ENCODE measurements at places on chromosomes 6 and 20.

- H3K4me3 ChIP-seq: no peak overlapping the region
- DNase-seq: no peak
- no peaks in the 10 kb centered on the region for H3K4me1 ChIP-seq
- no peak overlapping the region for H3K27ac ChIP-seq
- no peaks in the 10 kb centered on the region for H3K36me3 ChIP-seq
- no peaks in the 10 kb centered on the region for H3K27me3 ChIP-seq
These were observed 229.3 kb downstream of the GRM1 start for GRCh38 chr6:146258206-146258605.

DNA sequence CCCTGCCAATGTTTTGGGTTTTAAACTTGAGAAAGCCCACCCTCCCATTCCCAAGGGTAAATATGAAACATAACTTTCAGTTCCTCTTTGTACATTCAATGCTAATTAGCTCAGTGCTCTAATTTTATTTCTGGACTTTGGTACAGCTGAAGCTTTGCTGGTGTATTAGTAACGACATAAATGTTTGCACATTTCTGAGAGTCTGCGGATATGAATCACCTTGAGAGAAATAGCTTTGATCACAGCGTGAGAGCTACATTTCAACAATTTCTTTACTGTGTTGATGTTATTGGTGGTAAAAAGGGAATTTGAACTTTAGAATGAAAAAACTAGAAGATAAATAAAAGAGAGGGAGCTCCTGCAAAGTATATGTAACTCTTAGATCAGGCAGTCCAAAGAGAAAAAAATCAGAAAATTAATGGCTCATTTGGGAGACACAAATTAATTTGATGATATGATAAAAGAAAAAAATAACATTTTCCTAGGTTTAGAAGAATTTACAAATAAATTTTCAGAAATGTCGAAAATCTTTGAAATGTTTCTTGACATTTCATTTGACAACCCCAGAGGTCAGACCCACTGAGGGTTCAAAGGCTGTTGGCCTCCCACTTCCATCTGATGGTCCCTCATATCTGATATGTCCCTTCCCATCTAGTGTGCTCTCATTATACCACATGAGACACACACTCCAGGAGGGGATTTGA, 38.5 kb upstream of the CAP2 start:
- no peaks in the 10 kb centered on the region for H3K27me3 ChIP-seq
- H3K36me3 ChIP-seq: no peaks in the 10 kb centered on the region
- no peak overlapping the region for H3K27ac ChIP-seq
- no peak overlapping the region for H3K4me3 ChIP-seq
- H3K4me1 ChIP-seq: no peaks in the 10 kb centered on the region
- DNase-seq: no peak

DNA sequence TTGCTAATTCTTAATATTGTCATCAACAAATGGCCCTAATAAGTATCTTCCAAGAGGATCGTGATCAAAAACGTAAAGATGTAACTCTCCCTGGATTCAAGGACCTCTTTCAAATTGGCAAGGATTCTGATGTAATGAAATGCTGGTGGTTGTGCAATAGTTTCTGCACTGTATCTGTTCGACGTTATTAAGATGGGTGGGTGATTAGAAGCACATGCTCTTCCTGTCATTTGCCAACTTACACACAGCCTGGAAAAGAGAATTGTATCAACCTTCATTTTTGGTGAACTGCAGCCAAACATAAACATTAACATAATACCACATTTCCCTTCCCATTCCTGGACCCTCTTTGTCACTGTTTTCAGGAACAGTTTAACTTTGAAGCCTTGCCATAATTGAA, 9.8 kb downstream of the FOXQ1 start:
- H3K36me3 ChIP-seq: no peaks in the 10 kb centered on the region
- no peaks in the 10 kb centered on the region for H3K27me3 ChIP-seq
- DNase-seq: no peak
- H3K4me3 ChIP-seq: no peak overlapping the region
- H3K27ac ChIP-seq: no peak overlapping the region
- H3K4me1 ChIP-seq: no peaks in the 10 kb centered on the region

DNA sequence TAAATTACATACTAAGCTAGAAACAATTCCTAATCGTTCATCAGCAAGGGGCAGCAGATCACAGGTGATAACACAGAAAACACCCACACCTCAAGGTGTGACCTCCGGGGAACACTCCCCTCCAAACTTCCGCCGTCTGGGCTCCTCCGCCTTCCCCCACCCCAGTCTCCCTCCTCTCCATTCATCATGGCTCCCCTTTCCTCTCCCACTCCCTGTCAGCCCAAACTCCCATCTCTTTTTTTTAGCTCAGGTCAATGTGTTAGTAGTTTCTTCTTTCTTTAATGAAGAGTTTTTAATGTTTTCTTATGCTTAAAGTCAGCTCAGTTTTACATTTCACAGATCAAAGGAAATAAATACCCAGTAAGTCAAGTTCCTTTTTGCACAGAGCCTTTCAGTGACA, 20.7 kb downstream of the CNKSR3 start:
- no peaks in the 10 kb centered on the region for H3K4me1 ChIP-seq
- DNase-seq: no peak
- no peaks in the 10 kb centered on the region for H3K36me3 ChIP-seq
- H3K27me3 ChIP-seq: no peaks in the 10 kb centered on the region

DNA sequence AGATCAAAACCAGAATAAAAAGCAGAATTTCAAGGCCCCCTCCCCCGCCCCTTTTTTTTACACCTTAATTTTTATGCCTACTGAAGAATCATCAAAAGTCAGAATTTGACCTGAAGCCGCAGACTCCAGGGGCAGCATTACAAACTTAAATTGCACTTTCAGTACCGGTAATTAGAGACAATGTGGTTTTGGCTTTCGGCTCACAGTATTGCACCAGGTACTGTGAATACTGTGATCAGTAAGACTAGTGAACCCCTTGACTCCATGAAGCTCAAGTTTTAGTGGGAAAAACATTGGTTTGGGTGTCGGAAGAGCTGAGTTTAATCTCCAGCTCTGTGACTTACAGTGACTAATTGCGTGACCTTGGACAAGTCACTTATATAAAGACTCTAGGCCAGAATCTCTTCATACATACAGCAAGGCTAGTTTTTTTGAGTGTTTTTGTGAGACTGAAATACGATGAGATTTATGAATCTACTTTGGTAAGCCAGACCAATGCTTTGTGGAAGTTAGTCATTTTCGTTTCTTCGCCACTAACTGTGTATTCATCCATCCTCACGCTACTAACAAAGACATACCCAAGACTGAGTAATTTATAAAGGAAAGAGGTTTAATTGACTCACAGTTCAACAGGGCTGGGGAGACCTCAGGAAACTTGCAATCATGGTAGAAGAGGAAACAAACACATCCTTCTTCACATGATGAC, 114.7 kb downstream of the SASH1 start:
- H3K27ac ChIP-seq: no peak overlapping the region
- H3K27me3 ChIP-seq: no peaks in the 10 kb centered on the region
- no peaks in the 10 kb centered on the region for H3K36me3 ChIP-seq
- no peaks in the 10 kb centered on the region for H3K4me1 ChIP-seq
- no peak for DNase-seq

DNA sequence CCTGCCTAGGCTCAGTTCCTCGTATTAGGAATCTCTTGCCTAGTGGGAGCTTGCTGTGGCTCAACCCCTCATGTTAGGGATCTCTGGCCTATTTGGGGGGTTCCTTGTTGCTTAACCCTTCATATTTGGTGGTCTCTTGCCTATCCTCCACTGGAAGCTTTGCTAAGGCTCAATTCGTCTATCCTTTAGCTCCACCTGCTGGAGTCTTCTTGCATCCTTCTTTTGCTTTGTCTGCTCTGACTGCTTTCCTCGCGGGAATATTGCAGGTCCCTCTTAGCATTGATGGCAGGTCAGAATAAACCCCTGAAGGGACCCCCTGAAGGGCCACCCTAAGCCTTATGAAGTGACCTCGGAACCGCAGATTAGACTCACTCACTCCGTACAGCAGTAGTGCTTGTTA, 203.0 kb upstream of the TBX18 start:
- DNase-seq: no peak
- H3K36me3 ChIP-seq: no peaks in the 10 kb centered on the region
- H3K27ac ChIP-seq: no peak overlapping the region

DNA sequence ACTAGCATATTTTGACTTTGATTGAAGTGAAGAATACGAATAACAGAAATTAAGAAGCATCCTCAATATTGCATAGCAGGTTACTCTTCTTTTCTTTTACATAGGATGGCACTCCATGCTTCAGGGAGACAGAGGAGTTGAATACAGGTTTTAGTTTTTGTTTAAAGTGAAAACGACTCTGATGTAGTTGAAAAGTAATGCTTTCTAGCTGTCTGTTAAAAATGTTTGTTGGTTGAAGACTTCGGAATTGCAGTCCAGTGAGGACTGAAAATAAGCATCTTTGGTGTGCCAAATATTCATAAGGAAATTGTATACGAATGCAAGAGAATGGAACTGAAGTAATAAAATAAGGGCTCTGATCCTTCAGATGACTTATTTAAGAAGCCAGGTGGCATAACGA, 618 bp upstream of the SLC16A10 start:
- H3K36me3 ChIP-seq: no peaks in the 10 kb centered on the region
- H3K27ac ChIP-seq: peak overlapping the region; percentile 42
- no peaks in the 10 kb centered on the region for H3K4me1 ChIP-seq

GRCh38 chr20:9458138-9458796, 56.1 kb upstream of the LAMP5 start:
- no peaks in the 10 kb centered on the region for H3K4me1 ChIP-seq
- no peak overlapping the region for H3K4me3 ChIP-seq
- DNase-seq: no peak
- no peak overlapping the region for H3K27ac ChIP-seq
- no peaks in the 10 kb centered on the region for H3K36me3 ChIP-seq

DNA sequence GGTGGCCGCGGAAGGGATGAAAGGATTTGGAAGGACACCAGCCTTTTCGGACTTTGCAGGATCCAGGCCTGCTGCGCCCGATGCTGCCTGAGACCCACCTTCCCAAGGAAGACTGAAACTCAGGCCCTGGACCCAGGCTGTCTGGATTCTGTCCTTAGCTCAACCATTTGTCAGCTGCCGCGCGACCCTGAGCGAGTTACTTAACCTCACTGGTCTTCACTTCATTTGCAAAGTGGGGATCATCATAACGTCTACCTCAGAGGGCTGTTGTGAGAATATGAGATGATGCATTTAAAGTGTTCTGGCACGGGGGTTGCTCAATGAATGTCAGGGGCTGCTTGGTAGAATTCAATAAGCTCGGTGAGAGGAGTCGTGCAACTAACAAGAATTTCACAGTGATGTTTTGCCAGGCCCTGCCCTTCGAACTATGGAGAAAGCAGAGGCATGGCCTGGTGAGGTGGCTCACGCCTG, 104.2 kb upstream of the PRDM1 start:
- H3K4me1 ChIP-seq: peaks cover 18% of the 10 kb centered on the region
- peak overlapping the region; percentile 63 for H3K4me3 ChIP-seq
- peaks cover 12% of the 10 kb centered on the region for H3K27me3 ChIP-seq

- no peaks in the 10 kb centered on the region for H3K27me3 ChIP-seq
- H3K4me1 ChIP-seq: no peaks in the 10 kb centered on the region
- H3K36me3 ChIP-seq: no peaks in the 10 kb centered on the region
- DNase-seq: no peak
- H3K4me3 ChIP-seq: no peak overlapping the region
These were observed 99.1 kb downstream of the ARID1B start for GRCh38 chr6:156876302-156876701.

DNA sequence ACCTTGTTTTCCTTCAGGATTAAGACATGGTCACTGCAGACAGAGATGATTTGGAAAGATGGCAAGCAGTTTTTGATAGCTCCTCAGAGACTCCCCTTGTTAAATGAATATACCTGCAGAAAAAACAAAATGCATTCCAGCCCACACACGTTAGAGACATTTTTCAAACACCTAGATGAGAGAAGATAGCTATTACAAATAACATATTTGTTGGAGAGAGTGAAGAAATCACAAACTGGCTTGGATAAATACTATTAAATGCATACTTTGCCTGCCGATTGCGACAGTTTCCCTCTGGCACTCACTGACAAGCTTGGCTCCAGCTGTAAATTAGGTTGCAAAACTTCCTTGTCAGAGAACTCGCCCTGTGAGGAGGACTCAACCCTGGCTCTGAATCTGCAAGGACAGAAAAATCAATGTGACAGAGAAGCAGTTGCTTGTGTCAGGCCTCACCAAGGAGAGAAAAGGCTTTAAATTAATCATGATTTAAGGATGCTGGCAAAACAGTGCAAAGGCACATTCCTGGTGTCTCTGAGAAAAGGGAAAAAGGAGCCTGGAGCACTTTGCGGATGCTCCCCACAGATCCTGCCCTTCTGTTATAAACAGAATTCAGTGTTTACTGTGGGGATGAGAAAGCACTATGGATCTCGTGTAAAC, 423.7 kb upstream of the MARCKS start:
- no peak overlapping the region for H3K4me3 ChIP-seq
- H3K36me3 ChIP-seq: no peaks in the 10 kb centered on the region
- no peak overlapping the region for H3K27ac ChIP-seq
- no peaks in the 10 kb centered on the region for H3K27me3 ChIP-seq

GRCh38 chr6:70413992-70414494, 735 bp downstream of the FAM135A start:
- peak overlapping the region; percentile 50 for H3K27ac ChIP-seq
- H3K27me3 ChIP-seq: no peaks in the 10 kb centered on the region
- no peaks in the 10 kb centered on the region for H3K36me3 ChIP-seq
- peaks cover 9% of the 10 kb centered on the region for H3K4me1 ChIP-seq
- H3K4me3 ChIP-seq: peak overlapping the region; percentile 54
- DNase-seq: no peak

DNA sequence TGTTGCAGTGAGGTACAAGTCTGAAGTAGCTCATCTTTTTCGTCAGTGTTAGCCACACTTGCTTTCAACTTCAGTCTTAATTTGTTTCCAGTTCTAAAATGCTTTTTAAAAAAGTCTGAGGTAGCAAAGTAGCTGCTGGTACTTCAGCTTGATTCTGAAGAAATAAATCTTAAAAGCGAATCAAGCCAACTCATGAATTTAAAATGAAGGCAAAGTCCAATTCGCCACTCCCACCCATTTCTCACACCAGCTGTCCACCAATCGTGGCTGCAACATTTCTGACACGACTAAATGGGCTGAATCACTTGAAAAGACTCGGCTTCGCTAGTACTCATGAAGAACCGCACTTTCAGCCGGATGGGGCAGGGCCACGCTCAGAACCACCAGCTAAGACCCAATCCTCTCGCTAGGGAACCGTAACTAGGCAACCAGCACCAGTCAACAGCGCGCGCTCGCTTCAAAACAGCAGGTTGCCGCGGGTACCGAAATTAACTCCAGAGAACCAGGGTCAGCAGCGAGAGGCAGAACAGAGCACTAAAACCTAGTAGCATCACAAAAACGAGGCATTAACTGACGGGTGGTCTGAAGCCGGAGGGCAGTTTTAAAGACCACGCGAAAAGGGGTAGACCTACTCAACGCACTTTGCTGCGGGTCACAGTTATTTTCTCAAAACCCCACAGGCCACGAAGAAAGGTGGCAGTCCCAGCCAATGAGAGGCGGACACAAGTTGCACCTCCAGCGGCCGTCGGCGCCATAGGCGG, 900 bp downstream of the BCLAF1 start:
- peak; percentile 91 for DNase-seq
- no peaks in the 10 kb centered on the region for H3K36me3 ChIP-seq
- peak overlapping the region; percentile 89 for H3K4me3 ChIP-seq
- peaks cover 39% of the 10 kb centered on the region for H3K4me1 ChIP-seq
- H3K27me3 ChIP-seq: no peaks in the 10 kb centered on the region
- H3K27ac ChIP-seq: peak overlapping the region; percentile 100
